AG20443 (cell line): ENCODE measurements at places on chromosomes 16 and 17.
A peak's percentile ranks its signal among the peaks of the same experiment; 100 is the strongest.

DNA sequence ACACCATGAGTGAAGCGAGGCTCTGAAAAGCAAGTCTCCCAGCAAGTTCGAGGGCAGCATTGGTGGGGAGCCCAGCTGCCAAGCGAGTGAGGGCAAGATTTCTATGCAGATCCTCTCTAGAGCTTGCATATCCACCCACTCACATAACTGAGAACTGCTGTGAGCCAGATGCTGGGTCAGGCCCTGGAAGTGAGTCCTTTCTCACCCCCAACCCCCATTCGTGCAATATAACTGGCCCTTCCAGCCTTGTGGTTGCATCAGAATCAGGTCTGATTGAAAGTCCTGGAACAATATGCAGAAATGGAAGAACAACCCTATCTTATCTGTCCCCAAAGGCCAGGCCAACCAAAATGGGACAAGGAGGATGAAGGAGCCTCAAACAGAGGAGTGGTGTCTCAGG lies 146.6 kb downstream of the IRX5 start:
- DNase-seq = peak; percentile 27

DNA sequence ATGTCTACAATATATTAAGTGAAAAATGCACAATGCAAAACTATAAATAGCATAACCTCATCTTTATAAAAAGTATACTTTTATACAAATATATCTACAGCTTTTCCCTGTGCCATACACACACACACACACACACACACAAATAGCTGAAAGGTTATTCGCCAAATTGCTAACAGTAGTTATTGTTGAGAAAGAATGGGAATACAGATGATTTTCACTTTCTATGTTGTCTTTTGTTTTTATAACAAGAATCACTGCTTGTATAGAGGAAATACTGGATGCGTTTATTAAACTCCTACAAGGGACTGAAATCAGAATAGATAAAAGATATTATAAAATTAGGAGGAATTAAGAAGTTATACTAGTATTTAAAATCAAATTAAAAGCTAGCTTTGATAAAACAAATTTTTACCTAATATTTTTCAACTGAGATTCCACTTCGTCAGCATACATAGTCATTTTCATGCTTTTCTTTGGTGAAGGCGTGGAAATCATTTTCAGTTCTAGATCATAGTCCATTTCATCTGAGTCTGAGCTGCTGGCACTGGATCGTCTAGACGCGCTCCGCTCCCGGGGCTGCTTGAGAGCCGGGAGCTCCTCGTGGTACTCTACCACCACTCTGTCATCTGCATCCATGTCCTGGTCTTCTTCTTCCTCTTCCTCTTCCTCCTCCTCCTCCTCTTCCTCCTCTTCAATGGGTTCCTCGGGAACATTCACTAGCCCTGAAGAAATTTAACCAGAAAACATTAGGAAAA lies 17.0 kb upstream of the ITGAE start:
- no peak for DNase-seq

GRCh38 chr17:12605222-12605621 lies 60.5 kb upstream of the MYOCD start:
- DNase-seq = no peak

- no peak for DNase-seq
These were observed 22.3 kb downstream of the ARHGAP23 start for GRCh38 chr17:38450557-38451029.
